EH (cell line): ENCODE measurements at places on chromosomes 7 and 10.

GRCh38 chr10:88851706-88852105 is at the start of gene ANKRD22:
Gene ANKRD22, minus strand, starts transcription at chr10:88851844. Its CDS starts 237 bp downstream, at chr10:88851607.
- peak; percentile 48 for DNase-seq

- DNase-seq, result peak; percentile 68
These were observed 64.4 kb upstream of the PDGFA start for GRCh38 chr7:584122-584465.

- no peak for DNase-seq
These were observed 47.0 kb upstream of the DRGX start for GRCh38 chr10:49442863-49443262.

DNA sequence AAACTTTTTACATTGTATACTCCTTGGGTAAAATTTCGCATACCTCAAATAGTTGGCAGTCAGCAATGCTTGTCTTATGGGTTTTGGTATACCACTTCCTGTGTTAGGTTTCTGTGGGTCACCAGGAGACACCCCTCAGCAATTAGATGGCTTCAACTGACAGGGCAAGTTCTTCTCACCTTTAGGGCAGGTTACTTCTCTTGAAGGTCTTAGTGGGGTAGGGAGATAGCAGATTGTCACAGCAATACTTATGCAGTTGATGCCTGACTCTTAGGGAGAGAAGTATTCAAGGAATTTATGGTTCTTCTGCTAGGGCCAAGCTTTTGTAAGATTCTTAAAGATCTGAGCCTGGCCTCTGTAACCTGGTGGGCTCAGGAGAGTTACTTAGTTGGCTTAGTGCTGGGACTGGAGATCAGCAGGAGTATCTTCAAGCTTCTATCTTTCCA is 42.9 kb downstream of the MKLN1 start:
- DNase-seq, result peak; percentile 79

DNA sequence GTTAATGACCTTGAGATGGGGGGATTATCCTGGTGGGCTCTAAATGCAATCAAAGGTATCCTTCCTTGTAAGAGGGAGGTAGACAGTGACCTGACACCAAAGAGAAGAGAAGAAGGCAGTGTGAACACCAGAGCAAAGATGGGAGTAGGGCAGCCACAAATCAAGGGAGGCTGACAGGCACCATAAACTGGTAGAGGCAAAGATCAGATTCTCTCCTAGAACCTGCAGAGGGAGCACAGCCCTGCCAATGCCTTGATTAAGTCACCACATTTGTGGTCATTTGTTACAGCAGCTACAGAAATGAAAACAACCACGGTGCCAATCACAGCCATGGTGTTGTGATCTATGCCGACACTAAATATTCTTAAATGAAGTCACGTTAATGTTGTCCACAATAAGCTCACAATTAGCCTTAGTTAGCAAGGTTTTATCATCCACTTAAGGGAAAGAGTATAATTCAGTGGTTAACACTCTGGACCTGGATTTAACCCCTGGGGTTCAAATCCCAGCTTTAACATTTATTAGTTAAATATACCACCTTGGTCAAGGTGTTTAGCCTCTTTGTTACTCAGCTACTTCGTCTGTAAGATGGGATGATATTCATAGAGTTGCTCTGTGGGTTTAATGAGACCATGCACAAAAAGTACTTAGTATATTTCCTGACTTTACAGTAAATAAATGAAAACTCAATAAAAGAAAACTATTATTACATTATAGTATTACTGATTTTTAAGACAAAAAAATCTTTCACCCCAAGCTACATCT is 70.8 kb downstream of the SGMS1 start:
- peak; percentile 49 for DNase-seq

DNA sequence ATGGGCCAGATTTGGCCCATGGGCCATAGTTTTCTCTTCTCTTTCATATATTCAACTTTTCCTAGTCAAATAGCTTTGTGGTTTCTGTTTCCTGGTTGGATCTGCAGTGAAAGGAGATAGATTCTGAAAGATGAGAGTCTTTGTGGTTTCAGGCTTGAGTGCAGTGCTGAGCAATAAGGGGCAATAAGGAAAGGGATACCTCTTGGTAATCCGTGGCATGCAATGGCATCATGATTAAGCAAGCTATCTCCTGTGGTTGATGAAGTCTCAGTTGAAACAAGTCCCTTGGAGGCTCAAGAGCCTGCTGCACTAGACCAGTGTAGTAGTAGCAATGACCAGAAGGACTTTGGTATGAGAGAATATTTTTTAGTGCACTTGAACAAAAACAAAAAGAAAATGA is 187.7 kb upstream of the CNTNAP2 start:
- no peak for DNase-seq

DNA sequence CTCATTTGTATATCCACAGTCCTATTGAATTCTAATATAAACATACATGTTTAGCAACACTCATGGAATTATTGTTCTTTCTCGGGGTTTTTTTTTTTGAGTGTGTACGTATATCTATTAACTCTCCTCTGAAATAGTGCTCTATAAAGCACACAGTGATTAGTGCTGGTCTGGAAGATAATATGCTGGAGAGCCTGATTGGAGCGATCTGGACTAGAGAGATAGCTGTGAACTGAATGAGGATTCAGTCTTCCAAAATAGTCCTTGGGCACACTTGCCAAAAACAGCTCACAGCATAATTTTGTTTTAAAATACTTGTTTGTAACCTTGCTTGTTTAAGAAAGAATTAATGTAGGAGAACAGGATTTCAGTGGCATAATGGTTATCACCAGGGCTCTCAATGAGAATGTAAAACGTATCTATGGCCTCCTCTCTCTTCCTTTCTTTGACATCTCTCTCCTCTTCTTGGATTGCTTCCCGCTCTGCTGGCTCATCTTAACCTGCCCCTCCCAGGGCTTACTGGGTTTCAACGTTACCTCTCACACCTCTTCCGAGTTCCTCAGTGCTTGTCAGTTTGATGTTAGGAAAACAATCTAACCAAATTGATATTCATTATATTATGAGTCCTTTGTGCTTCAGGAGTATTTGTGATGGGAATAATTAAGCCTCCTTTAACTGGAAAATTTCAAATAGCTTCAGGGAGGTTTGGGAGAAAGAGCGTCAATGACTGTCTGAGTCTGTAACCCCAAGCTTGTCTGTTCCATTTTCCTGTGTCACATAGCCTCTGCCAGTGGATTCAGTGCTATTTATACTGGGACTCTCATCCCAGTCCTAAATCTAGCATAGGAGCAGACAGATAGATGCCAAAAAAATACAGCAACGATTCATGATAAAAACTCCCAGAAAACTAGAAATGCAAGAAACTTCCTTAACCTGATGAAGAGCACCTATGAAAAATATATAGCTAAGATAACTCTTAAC is 16.2 kb upstream of the AGK start:
- DNase-seq, result no peak

GRCh38 chr7:43193893-43194292 is 81.4 kb downstream of the HECW1 start:
- no peak for DNase-seq

GRCh38 chr10:51421853-51422252 is 277.5 kb downstream of the CSTF2T start:
- DNase-seq, result peak; percentile 26

DNA sequence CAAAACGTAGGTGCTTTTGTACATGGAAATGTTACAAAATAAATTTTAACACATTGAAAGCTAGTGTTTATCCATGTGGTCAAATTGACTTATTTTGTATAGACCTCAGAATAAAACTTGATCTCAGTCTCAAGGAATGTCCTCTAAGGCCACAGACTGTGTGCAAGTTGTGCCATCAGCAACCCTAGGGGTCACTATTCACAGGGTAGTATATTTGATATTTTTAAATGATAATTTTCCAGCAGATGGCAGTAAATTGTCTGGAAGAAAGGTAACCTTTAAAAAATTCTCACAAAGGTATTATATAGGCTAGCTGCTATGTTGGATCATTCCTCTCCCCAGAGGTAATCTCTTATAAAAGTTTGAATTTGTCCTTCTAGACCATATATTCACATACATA is 12.9 kb upstream of the SNX10 start:
- peak; percentile 9 for DNase-seq

DNA sequence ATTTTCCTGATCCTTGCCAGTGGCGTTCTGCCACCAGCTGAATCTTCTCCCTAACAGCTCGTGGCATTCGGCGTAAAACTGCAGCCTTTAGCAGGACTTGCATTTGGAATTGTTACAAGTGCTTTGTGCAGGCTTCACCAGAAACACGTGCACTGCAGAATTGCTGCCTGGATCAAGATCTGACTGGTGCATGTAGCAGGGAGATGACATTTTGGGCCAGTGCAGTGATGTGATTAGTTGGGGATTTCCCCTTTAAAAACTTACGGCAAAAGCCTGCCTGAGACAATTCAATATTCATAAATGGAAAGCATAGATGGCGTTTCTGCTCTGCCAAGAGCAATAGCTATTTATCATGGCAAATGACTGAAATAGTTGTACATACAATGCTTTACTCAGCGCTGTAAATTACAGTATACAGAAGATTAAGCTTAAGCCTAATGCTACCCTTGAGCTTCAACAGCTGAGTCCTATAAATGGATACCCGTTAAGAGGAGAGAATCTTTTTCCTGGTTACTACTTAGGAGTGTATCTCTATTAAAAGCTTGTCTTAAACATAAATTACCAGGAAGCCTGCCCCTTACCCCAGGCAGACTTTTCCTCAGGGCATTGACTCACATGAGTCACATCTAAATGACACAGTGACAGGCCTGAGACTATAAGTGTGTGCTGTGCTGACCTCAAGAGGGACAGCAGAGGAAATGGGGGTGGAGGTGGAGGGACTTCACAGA is 106.3 kb downstream of the ATXN7L1 start:
- peak; percentile 73 for DNase-seq

GRCh38 chr10:8463853-8464252 is 409.4 kb downstream of the GATA3 start:
- no peak for DNase-seq

- DNase-seq, result no peak
These were observed 123.6 kb downstream of the OAT start for GRCh38 chr10:124294811-124295770.

DNA sequence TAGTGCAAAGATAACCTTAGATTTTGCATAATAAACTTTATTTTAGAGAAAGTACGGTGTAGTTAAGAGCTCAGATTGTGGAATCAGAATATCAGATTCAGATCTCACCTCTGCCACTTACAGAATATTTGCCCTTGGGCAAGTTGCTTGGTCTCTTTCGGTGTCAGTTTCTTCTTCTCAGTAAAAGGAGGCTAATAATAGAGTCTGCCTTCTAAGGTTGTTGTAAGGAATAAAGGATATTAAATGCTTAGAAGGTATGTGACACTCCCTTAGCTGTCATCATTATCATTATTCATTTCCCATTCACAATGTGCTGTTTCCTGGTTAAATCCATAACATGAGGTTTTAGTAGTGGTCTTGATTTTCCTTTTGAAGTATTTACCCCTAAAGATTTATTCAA is 42.2 kb downstream of the MPLKIP start:
- DNase-seq, result no peak

DNA sequence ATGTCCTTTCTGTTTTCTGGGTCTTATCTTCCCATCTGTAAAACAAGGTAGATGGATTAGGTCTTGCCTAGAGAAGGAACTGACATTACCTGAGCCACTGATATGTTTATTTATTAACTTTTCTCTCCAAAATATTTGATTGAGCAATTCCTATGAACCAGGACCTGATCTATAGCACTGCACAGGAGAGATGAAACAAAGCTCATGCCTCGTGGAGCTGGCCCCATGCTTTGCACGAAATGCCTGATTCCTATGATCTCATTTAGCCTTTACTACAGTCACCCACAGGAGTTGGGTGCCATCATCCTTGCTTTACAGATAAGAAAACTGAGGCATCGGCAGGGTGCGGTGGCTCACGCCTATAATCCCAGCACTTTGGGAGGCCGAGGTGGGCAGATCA is 48.2 kb upstream of the ZMIZ1 start:
- DNase-seq, result no peak

- peak; percentile 79 for DNase-seq
These were observed 638.5 kb downstream of the PHTF2 start for GRCh38 chr7:78437118-78437517.

GRCh38 chr7:143008007-143008901 is 18.7 kb downstream of the OR9A2 start:
- peak; percentile 73 for DNase-seq

DNA sequence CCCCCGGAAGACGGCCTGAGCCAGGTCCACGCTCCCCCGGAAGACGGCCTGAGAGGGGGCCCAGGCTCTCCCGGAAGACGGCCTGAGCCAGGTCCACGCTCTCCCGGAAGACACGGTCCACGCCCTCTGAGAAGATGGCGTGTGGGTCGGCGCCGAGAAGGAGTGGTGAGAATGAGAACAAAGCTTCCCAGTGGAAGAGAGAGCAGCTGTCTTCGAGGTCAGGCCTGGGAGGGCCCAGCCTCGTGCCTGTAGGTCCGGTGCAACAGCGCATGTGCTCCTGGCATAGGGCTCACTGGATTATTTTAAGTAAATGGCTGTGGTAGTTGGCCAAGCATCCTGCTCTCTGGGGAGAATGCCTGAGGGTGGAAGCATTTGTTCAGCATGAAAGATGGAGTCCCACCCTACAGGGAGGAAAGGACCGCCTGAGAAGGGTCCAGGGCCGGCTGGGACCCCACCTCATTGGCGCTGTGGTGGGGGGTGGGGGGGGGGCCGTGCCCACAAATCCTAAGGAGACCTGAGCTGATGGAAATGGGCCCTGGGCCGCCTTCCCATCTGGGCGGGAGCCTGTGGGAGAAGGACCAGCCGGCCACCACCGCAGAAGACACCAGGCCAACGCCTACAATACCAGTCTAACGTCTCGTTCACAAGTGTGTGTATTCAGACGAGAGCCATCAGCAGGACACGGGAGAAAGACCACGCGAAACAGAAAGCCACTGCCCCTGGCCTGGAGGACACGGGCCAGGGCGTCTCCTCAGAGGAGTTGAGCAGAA is 210.0 kb downstream of the WDR37 start:
- no peak for DNase-seq

DNA sequence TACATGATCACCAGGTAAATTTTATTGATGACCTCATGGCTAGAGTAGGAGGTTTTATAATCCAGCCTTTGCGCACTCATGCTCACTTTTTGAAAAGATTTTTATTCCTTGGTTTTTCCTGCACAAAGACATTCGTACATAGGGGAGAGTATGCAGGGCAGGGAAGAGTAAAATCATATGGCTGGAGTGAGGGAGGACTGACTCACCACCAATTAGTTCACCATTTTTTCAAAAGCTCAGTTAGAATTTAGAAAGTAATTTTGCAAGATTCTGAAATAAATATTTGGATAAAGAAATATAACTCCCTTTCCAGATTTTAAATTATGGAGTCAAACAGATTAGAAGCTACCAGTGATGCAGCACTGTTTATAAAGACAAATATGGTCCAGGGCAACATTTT is 111.9 kb downstream of the SEMA3D start:
- peak; percentile 18 for DNase-seq

DNA sequence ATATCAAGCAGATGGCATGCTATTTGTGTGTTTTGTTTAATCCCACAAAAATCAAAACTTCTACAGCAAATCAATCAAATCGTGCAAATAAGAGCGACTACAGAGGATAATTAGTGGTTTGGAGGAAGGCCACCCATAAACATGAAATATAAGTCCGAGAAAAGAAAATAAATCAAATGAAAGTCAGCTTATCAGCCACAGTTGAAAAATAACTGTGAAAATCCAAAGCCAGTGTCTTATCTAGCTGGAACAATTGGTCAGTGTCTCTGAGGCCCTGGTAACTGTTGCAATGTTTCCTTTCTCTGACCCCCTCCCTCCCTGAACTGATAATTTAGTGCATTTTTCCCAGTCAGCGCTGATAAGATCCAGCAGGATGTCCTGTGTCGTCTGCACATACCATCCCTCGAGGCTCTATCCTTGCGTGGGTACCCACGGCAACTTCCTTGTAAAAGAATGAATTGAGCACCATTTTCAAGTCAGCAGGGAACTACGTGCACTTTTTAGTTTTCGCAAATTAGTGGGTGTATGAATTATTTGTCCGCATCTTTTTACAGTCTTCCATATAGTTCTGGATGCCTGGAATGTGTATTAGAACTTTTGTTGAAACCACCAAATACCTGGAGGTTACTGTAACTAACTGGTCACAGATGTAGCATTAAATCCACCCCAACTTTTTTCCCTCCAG is 10.8 kb upstream of the JCAD start:
- DNase-seq, result peak; percentile 67
